ENCODE measurements at places on chromosomes 7 and 10.

DNA sequence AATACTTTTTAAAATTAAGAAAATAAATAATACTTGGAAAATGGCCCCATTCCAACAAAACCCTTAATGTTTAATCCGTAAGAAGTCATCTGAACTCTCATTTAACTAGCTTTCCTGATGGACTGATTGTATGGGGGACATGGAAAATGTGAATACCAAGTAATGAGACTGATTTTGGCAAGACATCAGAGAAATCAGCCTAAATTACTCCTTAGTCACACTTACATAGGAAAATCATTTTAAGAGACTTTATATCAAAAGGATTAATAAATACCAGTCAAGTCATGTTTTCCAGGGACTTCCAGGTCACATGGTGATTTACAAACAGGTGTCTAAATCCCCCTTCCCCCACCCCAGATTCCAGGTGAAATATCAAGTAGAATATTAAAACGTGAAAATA, 58.2 kb downstream of the GRM8 start:
- DNase-seq: no peak

DNA sequence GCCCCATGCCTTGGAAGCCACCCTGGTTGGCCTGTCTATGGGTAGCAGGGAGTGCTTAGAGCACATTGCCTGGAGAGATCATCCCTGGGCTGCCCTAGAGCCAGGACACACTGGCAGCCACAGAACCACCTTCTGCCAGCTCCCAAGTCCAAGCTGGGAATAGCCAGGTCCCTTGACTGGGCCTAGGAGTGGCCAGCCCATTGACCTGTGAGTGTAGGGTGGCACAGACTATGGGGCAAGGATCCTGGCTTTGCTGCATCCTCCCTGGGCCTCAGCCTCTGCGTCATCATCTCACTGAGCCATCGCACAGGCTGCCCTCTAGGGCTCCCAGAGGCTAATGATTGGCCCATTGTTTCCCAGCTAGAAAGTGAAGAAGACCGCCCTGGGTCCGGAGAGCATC, 7.0 kb downstream of the AQP1 start:
- DNase-seq: no peak

DNA sequence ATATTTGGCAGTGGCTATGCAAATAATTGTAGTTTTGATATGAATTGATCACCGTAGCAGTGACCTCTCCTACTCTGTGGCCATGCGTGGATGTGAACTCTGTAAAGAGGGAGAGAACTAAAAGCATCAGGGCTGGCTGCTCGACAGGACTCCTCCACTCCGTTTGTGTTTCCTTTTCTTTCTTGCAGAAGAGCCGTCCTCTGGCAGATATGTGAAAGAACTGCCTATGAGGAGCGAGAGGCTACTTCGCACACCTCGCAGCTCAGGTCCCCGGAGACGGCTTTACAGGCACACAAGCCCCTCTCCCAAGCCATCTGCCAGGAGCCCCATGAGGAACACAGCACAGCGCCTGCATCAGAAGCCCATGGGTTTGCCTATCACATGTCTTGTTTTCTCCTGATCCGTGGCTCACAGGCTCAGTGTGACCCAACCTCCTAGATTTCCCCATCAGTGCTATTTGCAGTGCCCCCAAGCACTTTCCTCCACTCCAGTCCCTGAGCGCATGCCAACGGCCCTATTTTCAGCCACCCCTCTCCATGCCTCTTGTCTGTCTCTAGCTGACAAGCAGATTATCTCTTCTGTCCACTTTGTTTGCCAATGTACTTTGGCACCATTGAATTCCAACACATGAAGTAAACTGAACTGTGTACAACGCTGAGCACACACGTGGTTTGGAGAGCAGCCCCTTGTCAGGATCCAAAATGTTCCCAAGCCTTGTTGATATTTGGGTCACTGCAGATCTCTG, 164.3 kb upstream of the AKR1E2 start:
- DNase-seq: no peak

GRCh38 chr7:80468931-80469714, 42.7 kb downstream of the GNAT3 start:
- no peak for DNase-seq

- DNase-seq: no peak
Measured at GRCh38 chr7:139663608-139664177, 114.1 kb downstream of the HIPK2 start.

GRCh38 chr7:122219253-122219865, 75.3 kb upstream of the AASS start:
- no peak for DNase-seq

GRCh38 chr7:35717516-35717915, 22.6 kb upstream of the HERPUD2 start:
- DNase-seq: no peak

DNA sequence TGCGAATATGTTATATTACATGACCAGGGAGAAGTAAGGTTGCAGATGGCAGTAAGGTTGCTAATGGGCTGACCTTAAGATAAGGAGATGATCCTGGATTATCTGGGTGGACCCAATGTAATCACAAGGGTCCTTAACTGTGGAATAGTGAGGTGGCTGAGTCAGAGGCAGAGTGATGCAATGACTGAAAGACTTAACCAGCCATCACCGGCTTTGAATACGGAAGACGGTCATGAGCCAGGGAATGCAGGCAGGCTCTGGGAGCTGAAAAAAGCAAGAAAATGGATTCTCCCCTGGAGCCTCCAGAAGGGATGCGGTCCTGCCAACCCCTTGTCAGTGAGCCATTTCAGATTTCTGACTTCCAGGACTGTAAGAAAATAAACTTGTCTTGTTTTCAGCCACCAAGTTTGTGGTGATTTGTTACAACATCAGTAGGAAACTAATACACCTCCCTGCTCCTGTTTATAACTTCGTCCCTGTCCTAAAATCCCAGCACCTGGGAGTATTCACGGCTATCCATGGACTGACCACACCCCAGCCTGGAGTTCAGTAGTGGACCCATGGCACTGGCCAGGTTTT, 4.6 kb upstream of the C10orf95 start:
- DNase-seq: no peak

DNA sequence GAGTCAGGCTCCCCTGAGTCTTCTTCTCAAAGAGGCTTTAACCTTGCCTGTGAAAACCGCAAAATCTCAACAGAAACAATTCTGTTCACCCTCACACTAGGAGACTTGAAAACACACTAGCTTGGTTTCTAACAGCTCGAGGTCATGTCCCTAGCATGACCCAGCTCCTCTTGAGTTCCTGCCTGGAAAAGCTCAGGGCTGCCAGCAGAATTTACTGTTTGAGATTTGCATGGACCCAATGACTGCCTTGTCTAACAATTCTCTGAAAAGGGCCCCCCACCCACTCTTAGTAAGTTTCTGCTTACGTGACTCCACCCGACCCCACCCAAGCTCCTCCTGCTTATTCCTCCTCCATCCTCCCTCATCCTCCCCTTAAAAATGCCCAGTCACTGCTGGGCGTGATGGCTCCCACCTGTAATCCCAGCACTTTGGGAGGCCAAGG, 85.1 kb upstream of the KMT2C start:
- no peak for DNase-seq

DNA sequence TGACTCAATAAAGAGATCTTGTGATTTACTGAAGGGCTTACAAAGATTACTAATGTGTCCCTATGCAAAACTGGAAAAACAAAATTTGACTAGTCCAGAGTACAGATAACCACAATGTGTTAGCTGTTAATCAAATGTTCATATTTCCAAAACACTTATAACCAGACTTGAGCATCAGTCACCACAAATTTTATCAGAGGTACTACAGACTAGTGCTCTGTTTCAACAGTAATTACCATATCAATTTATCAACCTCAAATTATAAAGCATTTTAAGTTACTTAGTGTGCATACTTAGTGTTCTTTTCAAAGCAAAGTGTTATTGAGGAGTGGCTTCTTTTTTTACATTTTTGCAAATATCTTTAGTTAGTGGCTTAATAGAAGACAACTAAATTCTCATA, 765.9 kb downstream of the GRM8 start:
- DNase-seq: no peak

DNA sequence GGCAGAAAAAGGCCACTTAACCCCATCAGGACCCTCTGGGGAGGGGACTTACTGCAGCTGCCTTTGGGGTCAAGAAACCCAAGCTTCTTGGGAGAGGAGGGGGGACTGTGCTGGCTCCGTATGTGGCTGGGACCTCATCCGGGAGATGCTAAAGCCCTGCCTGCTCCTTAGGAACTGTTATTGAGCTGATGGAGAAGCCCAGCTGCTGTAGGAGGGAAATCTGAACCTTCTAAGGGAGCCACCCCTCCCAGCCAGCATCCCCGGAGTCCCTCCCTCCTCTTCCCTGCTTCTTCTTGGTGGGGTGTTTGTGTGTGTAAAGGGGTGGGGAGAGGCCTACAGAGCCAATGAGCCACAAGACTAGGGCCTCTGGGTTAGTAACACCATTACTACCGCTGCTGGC, 8.2 kb downstream of the KCNIP2 start:
- DNase-seq: no peak

DNA sequence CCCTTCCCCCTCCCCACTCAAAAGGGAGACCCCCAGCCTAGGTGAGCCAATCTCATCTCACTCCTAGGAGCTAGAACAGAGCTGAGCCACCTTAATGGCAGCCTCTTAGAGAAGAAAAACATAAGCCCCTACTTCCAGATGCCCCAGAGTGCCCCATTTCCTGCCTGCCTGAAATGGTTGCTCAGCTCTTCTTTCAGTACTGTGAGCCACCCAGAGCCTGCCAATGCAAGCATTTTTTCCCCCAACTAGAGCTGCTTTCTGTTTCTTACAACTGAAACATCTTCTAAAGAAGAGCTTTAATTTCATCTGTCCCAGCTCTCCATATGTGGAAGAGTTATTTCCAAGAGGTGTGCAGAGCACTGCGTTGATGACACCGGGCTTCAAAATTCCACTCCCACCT, 136.7 kb downstream of the PLPP4 start:
- no peak for DNase-seq

- DNase-seq: no peak
Measured at GRCh38 chr7:41745451-41745850, 42.6 kb upstream of the INHBA start.

- DNase-seq: no peak
Measured at GRCh38 chr10:22453948-22454591, 108.8 kb downstream of the SPAG6 start.

GRCh38 chr10:97689559-97690020, 2.5 kb upstream of the AVPI1 start:
- DNase-seq: no peak

DNA sequence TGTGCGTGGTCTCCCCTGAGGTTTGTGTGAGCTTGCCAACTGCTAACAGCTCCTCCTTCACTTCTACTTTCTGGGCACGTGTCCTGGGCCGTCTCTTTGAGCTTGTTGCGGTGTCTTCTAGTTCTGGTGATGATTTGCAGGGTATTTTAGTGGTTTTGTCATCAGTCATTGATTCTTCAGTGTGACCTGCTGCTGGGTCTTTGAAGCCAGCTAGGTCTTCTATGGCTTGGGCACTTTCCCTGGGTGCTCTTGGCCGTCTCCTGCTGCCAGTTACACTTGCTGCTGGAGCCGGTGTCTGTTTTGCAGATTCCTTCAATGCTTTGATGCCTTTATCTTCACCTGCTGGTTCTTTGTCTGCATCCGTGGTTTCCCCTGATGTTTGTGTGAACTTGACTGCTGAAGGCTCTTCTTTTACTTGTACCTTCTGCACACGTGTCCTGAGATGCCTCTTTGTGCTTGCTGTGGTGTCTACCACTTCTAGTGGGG, 23.0 kb downstream of the MKI67 start:
- no peak for DNase-seq

GRCh38 chr10:7045891-7046599, 364.8 kb downstream of the SFMBT2 start:
- DNase-seq: peak; percentile 14

- no peak for DNase-seq
Measured at GRCh38 chr10:93945819-93946218, 47.9 kb upstream of the PLCE1 start.

GRCh38 chr7:95240921-95241320, 83.4 kb downstream of the PON1 start:
- DNase-seq: no peak

DNA sequence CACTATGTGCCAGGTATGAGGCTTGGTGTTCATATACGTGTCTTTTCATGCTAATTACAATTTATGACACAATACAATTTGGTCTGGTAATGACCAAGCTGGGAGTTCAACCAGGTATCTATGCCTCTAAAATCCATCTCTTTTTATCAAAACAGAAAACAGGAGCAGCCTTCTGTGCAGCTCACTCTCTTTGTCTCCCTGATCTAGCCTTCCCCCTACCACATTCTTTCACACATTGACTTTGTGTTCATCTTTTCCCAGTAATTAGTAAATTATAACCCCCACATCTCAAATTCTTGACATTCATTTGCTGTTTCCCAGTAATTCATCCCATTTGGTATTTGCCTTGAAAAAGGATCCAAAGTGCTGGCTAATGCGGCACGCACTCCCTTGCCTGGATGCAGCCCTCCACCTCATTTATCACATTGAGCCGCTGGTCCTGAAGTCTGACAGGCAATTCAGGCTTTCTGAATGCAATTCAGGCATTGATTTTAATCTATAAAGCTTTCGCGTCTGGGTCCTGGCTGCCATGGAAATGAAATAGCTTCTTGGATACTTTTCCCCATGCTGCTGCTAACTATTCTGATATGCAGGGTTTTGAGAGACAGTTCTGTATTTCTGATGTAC, 112.5 kb upstream of the ANKRD1 start:
- no peak for DNase-seq

DNA sequence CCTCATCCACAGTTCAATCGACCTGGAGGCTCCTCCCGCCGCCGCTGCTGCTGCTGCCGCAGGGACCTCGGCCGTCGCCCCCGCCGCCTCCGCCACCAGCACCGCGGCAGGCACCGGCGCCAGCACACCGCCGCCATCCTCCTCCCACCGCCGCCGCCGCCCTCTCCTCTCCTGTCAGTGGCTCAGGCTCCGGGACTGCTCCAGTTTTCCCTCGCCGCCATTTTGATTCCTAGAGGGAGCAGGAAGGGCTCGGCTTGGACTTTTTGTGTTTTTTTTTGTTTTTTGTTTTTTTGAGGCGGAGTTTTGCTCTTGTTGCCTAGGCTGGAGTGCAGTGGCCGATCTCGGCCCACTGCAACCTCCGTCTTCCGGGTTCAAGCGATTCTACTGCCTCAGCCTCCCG, 3.0 kb upstream of the MCM10 start:
- peak; percentile 36 for DNase-seq

- no peak for DNase-seq
Measured at GRCh38 chr7:11969643-11970042, 137.6 kb upstream of the THSD7A start.

DNA sequence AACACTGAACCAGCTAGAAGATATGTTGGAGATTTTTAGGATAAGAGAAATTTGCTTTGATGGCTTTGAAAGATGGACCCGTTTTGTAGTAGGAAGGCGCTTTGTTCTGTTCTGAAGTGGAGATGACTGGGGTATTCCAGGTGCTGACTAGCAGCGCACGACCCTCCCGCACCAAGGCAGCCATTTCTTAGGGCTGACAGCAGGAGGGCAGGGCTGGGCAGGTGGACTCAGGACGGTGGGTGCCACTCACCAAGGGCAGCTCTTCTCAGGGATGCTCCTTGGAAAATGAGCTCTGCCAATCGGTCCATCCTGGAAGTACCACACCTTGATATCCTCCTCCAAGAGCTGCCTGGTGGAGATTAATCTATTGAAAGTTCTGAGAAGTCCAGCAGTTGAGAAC, 463.6 kb upstream of the FOXK1 start:
- DNase-seq: no peak
